ENCODE measurements at places on chromosomes 7 and 10. TPM values are rescaled to one million over a fixed set of nuclear protein-coding genes. Genes with fewer than 3 reads are reported as not detected.

The IL6 gene
- 0.24 TPM for total RNA-seq

The BICC1 gene
- total RNA-seq, result 1.9 TPM

The FGFBP3 gene
- 0.52 TPM for total RNA-seq

The STEAP1 gene
- 0.33 TPM for total RNA-seq

The SH2B2 gene
- total RNA-seq, result 0.76 TPM

DNA sequence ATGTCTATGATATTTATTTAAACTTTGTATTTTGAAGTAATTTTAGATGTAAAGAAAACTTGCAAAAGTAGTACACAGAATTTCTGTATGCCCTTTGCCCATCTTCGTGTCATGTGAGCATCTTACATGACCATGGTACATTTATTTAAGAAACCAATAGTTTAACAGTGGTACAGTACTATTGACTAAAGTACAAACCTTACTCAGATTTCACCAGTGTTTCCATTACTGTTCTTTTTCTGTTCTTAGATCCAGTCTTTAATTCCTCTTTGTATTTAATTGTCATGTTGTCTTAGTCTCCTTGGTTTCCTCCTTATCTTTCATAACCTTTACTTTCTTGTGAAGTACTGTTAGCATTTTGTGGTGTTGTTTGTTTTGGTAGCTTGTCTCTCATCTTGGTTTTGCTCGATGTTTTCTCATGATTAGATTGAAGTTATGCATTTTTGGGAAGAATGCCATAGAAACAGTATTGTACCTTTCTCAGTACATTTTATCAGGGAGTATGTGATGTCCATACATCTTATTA lies 24.1 kb downstream of the TAX1BP1 start:
- peaks cover 8% of the 10 kb centered on the region for H3K36me3 ChIP-seq
- no peak for DNase-seq
- H3K27me3 ChIP-seq, result no peaks in the 10 kb centered on the region
- no peaks in the 10 kb centered on the region for H3K4me1 ChIP-seq
- no peak overlapping the region for H3K4me3 ChIP-seq
- H3K27ac ChIP-seq, result no peak overlapping the region

DNA sequence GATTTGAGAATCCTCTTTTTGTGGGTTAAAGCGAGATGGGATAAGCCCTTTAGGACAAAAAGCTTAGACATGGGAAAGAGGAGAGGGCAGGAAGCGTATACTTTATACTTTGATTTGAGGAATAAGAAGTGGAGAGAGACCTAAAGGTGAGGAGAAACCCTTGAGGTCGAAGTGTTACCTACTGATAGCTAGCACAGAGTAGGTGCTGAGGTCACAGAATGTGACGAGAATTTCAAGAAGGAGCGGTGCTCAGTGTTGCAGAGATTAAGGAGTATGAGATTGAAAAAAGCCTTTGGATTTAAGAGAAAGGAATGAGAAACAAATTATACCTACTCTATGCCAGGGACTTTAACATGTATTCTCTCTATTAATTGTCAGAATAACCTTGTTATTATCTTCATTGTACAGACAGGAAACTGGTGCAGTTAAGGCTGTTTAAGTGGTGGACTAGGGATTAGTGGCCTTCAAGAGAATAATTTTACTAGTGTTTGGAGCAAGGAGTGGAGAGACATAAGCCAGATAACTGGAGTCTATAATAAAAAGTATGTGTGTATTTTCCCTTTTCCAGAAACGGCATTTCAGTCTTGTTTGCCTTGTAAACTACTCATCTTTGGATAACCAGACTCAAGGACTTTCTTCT lies 8.8 kb downstream of the CAPZA2 start:
- H3K4me3 ChIP-seq, result no peak overlapping the region
- H3K27ac ChIP-seq, result no peak overlapping the region
- no peaks in the 10 kb centered on the region for H3K4me1 ChIP-seq
- peaks cover 10% of the 10 kb centered on the region for H3K36me3 ChIP-seq
- H3K27me3 ChIP-seq, result no peaks in the 10 kb centered on the region
- DNase-seq, result no peak

DNA sequence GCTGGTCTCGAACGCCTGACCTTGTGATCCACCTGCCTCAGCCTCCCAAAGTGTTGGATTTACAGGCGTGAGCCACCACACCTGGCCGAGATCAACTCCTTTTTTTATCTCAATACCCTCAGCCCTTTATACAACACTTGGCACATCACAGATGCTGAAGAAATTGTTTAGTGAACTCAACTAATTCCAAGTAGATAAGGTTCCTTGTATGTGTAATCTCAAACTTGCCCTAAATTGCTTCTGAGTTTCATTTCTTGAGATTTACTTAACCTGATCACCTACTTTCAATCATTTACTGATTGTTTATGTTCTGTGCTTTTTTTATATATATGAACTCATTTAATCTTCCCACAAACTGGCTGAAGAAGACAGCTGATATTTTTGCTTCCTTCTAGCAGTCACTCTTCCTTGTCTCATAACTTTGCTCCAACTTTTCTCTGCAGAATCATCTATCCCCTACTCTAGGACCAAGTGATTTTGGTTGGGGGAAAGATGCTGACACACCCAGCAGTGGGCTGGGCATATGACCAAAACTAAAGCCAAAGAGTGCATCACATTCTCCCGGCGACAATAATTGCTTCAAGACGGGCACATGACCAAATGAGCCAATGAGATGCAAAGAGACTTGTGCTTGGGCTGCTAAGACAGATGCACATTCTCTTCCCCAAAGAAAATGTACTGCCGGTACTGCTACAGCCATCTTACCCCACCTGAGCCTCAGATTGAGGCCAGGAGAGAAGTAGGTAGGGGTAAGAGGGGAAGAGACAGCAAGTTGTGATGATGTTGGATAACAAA lies 40.3 kb upstream of the ARID5B start:
- no peaks in the 10 kb centered on the region for H3K4me1 ChIP-seq
- no peak for DNase-seq
- no peak overlapping the region for H3K27ac ChIP-seq
- H3K27me3 ChIP-seq, result no peaks in the 10 kb centered on the region

GRCh38 chr10:95266674-95267095 lies 24.1 kb downstream of the PDLIM1 start:
- no peaks in the 10 kb centered on the region for H3K36me3 ChIP-seq
- H3K4me3 ChIP-seq, result no peak overlapping the region
- H3K27me3 ChIP-seq, result no peaks in the 10 kb centered on the region
- H3K27ac ChIP-seq, result peak overlapping the region; percentile 70

DNA sequence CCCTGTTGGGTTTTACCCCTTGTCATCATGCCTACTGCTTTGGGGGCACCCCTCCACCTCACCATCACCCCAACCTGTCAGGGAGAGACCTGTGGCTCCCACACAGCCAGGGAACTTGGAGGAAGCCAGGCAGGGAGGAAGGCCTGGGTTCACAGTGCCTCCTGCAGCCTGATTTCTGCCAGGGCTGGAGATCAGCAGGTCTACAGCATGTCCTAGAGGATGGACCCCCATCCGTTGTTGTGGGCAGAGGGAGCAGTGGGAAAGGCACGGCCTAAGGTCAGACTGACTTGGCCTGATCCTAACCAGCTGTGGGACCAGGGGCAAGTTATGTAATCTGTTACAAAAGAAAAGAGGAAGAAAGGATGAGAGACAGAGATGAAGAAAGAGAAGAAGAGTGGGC lies 28.2 kb downstream of the ZCCHC24 start:
- H3K27me3 ChIP-seq, result no peaks in the 10 kb centered on the region
- DNase-seq, result no peak
- H3K27ac ChIP-seq, result no peak overlapping the region
- no peaks in the 10 kb centered on the region for H3K4me1 ChIP-seq
